Activated CD4-positive, alpha-beta memory T cell treated with anti-CD3 and anti-CD28 coated beads, Interleukin-2, amount 10 ng/mL, durations not matched to agents 7 days and 5 days (primary cell): ENCODE measurements at places on chromosomes 2 and 18. TPM values are rescaled to one million over a fixed set of nuclear protein-coding genes. Genes with fewer than 3 reads are reported as not detected.
A peak's percentile ranks its signal among the peaks of the same experiment; 100 is the strongest.

DNA sequence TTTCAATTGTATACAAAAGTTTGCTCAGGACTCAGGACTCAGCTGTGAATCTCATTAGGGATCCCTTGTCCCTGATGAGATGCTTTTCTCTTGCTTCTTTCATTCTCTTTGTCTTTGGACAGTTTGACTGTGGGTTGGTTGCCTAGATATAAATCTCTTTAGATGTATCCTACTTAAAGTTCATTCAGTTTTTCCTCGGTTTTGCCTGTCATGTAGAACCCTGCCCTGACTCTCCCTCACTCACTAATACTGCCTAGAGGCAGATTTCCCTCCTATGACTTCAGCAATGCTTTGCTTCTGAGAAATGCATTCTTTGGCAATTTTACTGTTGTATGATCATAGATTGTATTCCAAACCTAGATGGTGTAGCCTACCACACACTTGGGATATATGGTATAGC is 421.4 kb upstream of the TCF4 start:
- H3K27me3 ChIP-seq = no peaks in the 10 kb centered on the region
- H3K36me3 ChIP-seq = no peaks in the 10 kb centered on the region
- no peak overlapping the region for H3K27ac ChIP-seq

GRCh38 chr2:43029186-43029585 is 197.2 kb downstream of the ZFP36L2 start:
- H3K27me3 ChIP-seq = no peaks in the 10 kb centered on the region
- H3K36me3 ChIP-seq = no peaks in the 10 kb centered on the region
- no peak overlapping the region for H3K27ac ChIP-seq
- H3K4me3 ChIP-seq = no peak overlapping the region
- H3K4me1 ChIP-seq = peaks cover 2% of the 10 kb centered on the region

DNA sequence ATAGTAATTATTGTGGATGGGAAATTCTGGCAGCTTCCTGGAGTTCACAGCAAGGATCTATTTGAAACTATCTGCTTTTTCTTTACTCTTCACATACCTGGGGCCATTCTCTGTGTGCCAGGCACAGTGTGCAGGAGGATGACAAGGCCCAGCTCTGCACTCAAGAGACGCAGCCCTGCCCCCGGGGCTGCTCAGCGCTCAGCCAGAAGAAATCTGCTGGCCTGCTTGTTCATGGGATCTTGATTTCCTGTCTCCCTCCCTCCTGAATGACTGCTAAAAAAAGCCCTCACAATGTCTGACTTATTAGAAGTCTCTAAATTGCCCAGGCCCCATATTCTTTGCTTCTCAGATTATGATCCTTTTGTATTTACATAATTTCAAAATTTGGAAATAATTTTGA is 210.9 kb downstream of the DCDC2C start:
- no peak overlapping the region for H3K4me3 ChIP-seq
- no peaks in the 10 kb centered on the region for H3K27me3 ChIP-seq
- no peak overlapping the region for H3K27ac ChIP-seq
- DNase-seq = no peak
- no peaks in the 10 kb centered on the region for H3K36me3 ChIP-seq
- no peaks in the 10 kb centered on the region for H3K4me1 ChIP-seq

DNA sequence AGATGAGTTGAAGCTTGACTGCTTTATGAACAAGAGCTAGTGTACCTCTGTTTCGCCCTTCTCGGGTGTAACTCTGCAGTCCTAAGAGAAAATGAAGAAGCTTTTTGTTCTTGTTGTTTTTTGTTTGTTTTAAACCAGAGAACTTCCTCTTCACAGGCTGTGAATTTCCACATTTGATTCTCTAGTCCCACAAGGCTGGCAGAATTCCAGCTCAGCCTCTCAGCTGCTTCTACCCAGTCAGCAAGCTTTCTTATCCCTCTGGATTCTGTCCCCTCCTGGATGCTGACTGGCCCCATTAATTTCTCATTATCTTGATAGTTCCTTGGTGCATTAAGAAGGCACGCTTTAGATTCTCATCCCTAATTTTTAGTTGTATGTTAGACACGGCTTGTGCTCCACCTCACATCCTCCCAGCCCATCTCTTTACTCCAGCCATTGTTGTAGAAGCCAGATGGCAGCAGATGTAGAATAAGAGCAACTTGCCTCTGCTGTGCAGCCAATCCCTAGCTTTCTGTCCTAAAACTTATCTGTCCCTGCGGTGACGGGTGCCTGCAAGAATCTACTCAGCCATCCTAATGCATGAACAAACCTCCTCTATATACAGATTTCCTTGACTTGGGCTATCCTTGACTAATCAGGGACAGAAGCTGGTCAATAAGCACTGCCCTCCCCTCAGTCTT is 12.3 kb upstream of the RESP18 start:
- H3K4me1 ChIP-seq = no peaks in the 10 kb centered on the region
- H3K36me3 ChIP-seq = no peaks in the 10 kb centered on the region
- no peak overlapping the region for H3K4me3 ChIP-seq
- peaks cover 25% of the 10 kb centered on the region for H3K27me3 ChIP-seq
- DNase-seq = no peak

- H3K27ac ChIP-seq = no peak overlapping the region
- no peaks in the 10 kb centered on the region for H3K36me3 ChIP-seq
- no peak for DNase-seq
- H3K4me1 ChIP-seq = peaks cover 6% of the 10 kb centered on the region
- H3K27me3 ChIP-seq = peaks cover 18% of the 10 kb centered on the region
- H3K4me3 ChIP-seq = no peak overlapping the region
These were observed 42.3 kb downstream of the CABLES1 start for GRCh38 chr18:23177433-23178072.

- H3K27me3 ChIP-seq = peaks cover 20% of the 10 kb centered on the region
- H3K27ac ChIP-seq = no peak overlapping the region
- H3K36me3 ChIP-seq = no peaks in the 10 kb centered on the region
- no peak for DNase-seq
These were observed 86.2 kb upstream of the SPATS2L start for GRCh38 chr2:200220251-200220650.

DNA sequence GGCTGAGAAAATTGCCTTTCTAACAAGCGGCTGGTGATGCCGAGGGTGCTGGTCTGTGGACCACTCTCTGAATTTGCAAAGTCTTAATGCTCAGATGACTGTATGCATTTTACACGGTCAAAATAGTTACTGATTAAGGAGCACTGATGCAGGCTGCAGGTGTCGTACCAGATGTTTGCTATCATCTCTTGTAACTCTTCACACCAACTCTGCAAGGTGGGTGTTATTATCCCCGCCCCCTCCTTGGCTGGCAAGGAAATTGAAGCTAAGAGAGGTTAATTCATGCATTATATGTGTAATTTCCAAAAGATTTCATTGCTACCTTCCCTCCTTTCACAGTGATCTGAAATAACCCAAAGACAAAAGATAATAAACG is 13.0 kb upstream of the LBH start:
- no peak overlapping the region for H3K4me3 ChIP-seq
- H3K27ac ChIP-seq = no peak overlapping the region

- H3K27me3 ChIP-seq = peaks cover 12% of the 10 kb centered on the region
- H3K36me3 ChIP-seq = peaks cover 46% of the 10 kb centered on the region
- H3K4me3 ChIP-seq = no peak overlapping the region
- peak overlapping the region; percentile 49 for H3K27ac ChIP-seq
- no peak for DNase-seq
- H3K4me1 ChIP-seq = peaks cover 11% of the 10 kb centered on the region
These were observed 10.4 kb downstream of the ERFE start for GRCh38 chr2:238169048-238169707.

DNA sequence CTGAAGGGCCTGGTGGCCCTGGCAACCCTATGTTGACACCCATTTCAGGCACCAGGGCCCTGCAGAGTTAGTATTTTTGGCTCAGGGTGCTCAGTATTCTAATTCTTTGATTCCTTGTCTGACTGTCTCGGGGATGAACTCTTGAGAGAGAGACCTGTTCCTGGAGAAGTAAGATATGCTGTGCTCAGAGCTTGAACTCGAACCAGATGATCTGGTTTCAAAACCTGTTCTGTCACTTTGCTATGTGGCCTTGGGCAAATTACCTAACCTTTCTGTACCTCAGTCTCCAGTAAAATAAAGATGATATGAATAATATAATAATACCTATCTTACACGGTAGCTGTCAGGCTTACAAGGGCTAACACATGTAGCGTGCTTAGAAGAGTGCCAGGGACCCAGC is 294.2 kb downstream of the DYSF start:
- H3K4me1 ChIP-seq = no peaks in the 10 kb centered on the region
- peaks cover 7% of the 10 kb centered on the region for H3K27me3 ChIP-seq
- H3K27ac ChIP-seq = no peak overlapping the region
- no peak overlapping the region for H3K4me3 ChIP-seq

DNA sequence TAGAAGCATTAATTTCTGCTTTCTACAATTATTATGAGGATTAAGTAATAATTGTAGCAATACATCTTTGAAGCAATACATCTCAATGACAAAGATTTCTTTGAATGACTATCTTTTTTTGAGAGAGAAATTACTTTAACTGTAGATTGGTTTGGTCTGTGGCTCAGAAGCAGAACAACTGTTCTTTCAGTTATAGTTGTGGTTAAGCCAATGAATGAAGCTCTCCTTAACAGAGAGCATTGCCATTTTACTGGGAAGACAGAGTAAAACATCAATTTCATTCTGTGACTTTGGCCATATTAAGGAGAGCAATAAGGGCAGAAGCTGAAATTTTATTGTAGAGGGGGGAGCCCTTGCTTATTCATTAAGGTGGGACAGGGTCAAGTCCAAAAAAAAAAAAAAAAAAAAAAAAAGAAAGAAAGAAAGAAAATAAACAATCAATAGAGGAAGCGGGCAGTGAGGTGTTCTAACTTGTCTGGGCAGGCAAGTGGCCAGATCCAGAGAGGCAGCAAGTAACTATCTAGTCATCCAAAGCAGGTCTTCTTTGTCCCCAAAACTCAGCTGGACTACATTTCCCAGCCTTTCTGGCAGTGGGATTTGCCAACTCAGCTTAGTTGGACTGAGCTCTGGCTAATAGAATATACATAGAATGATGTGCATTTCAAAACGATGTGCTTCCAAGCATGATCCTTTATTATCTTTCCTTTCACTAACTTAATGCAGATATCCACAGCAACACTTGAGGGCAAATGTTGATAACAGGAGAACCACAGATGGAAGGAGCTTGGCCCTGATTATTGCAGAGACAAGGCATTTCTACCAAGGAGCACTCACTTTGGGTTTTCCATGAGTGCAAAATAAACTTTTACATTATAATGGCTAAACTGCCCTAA is 462.7 kb upstream of the CDH20 start:
- H3K36me3 ChIP-seq = no peaks in the 10 kb centered on the region
- H3K4me3 ChIP-seq = no peak overlapping the region
- H3K4me1 ChIP-seq = no peaks in the 10 kb centered on the region
- H3K27ac ChIP-seq = no peak overlapping the region
- no peaks in the 10 kb centered on the region for H3K27me3 ChIP-seq

GRCh38 chr2:7165736-7166135 is 248.5 kb downstream of the RNF144A start:
- H3K4me3 ChIP-seq = no peak overlapping the region
- no peaks in the 10 kb centered on the region for H3K4me1 ChIP-seq
- no peaks in the 10 kb centered on the region for H3K36me3 ChIP-seq
- no peak for DNase-seq

DNA sequence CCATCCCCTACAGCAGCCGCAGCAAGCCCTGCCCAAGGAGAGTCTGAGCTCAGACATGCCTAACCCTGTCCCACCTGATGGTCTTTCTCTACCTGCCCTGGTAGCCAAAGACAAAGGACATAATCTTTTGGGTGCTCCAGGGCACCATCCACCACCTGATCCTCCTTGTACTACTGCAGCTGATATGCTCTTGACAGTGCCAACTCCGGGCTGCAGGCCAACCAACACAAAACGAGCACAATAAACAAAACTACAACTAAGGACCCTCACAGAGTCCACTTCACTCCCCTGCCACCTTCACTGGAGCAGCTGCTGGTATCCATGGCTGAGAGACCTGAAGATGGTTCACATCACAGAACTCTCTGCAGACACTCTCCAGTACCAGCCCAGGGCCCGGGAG is 106.3 kb downstream of the GRB14 start:
- no peaks in the 10 kb centered on the region for H3K4me1 ChIP-seq
- no peaks in the 10 kb centered on the region for H3K36me3 ChIP-seq
- no peaks in the 10 kb centered on the region for H3K27me3 ChIP-seq
- DNase-seq = no peak

GRCh38 chr2:102159295-102159694 is 16.7 kb downstream of the IL1R1 start:
- H3K27me3 ChIP-seq = no peaks in the 10 kb centered on the region
- DNase-seq = no peak
- H3K36me3 ChIP-seq = peaks cover 5% of the 10 kb centered on the region
- no peaks in the 10 kb centered on the region for H3K4me1 ChIP-seq
- no peak overlapping the region for H3K27ac ChIP-seq

DNA sequence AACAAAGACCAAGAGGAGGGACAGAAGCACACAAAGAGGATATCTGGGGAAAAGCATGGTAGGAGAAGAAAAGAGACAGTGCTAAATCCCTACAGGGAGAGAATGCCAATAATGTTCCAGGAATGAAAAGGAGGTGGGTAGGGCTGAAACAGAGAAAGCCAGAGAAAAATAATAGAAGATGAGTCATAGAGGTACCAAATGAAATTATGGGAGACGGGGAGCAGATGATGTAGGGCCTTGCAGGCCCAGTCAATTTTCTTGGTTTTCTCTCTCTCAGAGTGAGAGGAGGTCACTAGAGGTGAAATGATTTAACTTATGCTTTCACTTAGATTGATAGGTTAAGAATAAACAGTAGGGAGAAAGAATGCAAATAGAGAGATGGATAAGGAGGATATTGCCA is 61.5 kb downstream of the RPRM start:
- no peak overlapping the region for H3K27ac ChIP-seq
- no peaks in the 10 kb centered on the region for H3K4me1 ChIP-seq
- no peak overlapping the region for H3K4me3 ChIP-seq
- H3K27me3 ChIP-seq = no peaks in the 10 kb centered on the region
- no peak for DNase-seq

DNA sequence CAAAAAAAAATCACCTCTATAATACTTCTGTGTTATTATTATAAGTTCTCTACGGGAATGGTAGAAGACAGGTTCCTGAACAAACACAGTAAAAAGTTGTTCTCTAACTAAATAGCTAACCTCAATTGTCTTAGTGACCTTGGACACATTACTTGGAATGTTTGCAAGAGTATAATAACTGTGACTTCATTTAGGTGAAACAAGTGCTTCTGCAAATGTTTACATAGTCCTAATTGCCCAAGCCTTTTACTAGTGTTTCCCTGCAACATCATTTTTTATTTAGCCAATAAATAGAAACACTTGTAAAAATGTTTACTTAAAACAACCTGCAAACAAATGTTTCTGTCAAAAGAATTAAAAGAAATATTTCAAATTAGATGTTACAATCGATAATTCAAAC is 9.9 kb downstream of the PLEKHM3 start:
- no peak overlapping the region for H3K4me3 ChIP-seq
- H3K27me3 ChIP-seq = no peaks in the 10 kb centered on the region
- peaks cover 24% of the 10 kb centered on the region for H3K4me1 ChIP-seq
- H3K36me3 ChIP-seq = peaks cover 4% of the 10 kb centered on the region
- no peak for DNase-seq
- no peak overlapping the region for H3K27ac ChIP-seq

WNT6 gene
- not detected for total RNA-seq

PIEZO2 gene
- total RNA-seq = not detected

NPPC gene
- total RNA-seq = not detected

COX5B gene
- total RNA-seq = 203 TPM

INHBB gene
- not detected for total RNA-seq

DUSP2 gene
- 40.8 TPM for total RNA-seq

UGT1A5 gene
- total RNA-seq = not detected
